NCI-H1436 (cell line): ENCODE measurements at places on chromosomes 11 and 22.

DNA sequence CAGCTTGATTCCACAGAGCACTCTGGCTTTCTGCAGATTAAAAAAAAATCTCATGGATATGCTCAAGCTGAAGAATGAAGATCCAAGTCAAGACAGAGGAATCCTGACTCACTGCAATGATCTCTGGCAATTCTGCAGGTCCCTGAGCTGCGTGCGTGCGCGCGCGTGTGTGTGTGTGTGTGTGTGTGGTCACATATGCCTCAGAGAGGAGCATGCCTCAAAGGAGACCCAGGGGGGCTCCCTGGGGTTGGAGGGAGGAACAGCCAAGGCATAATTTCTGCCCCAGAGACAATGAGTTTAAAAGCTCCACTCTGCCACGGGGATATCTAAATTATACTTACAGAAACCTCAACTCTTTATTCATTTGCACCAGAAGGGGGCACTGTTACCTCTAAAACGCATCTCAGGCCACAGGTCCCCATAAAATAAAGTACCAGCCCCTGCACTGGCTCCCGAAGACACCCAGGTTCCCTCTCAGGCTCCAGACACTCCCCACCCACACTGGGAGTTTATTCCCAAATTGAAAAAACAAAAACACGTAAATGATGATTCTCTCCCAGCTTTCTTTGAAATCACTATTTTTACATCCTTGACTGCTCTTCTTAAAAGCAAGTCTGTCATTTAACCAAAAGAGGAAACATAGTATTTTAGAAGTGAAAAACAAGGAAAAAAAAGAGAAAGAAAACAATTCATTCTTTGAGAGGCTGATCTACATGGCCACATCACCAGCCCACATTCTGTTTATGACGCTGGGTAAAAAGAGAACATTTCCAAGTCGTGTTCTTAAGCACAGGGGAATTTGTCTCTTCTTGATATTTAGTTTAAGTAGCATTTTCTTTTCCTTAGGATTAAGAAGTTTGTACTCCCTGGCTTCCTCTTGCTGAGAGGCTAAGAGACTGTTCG is 401.0 kb downstream of the LARGE1 start:
- peak; percentile 57 for DNase-seq

- DNase-seq: no peak
Measured at GRCh38 chr11:71311928-71312510, 59.6 kb upstream of the SHANK2 start.

DNA sequence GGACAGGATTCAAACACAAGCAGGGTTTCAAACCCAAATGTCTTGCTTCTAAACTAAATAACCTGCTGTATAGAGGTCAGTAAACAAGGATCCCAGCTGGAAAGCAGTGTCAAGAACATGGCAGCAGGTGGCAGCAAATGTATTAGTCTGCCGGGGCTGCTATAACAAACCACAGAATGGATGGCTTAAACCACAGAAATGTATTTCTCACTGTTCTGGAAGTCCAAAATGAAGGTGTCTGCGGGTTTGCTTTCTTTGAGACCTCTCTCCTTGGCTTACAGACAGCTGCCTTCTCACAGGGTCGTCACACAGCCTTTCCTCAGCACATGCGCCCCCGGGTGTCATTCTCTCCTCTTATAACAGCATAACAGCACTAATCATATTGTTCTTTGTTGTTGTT is 65.1 kb upstream of the LRRC55 start:
- no peak for DNase-seq

- no peak for DNase-seq
Measured at GRCh38 chr22:35625763-35626432, 8.8 kb upstream of the MB start.

- no peak for DNase-seq
Measured at GRCh38 chr11:126409620-126409985, 54.1 kb downstream of the ST3GAL4 start.

GRCh38 chr11:39724404-39724803 is 1735.0 kb downstream of the LRRC4C start:
- DNase-seq: no peak

- DNase-seq: no peak
Measured at GRCh38 chr22:40624770-40625169, 11.7 kb downstream of the MRTFA start.
